ENCODE measurements at places on chromosomes 2 and 18. TPM values are rescaled to one million over a fixed set of nuclear protein-coding genes. Genes with fewer than 3 reads are reported as not detected.

Gene NTSR2
- total RNA-seq: not detected

Gene CCDC148
- 3.5 TPM for total RNA-seq

Gene AGXT
- not detected for total RNA-seq

Gene DCC
- not detected for total RNA-seq

Gene SLC9A4
- total RNA-seq: not detected

Gene FIGN
- total RNA-seq: 2.4 TPM

Gene FSHR
- total RNA-seq: not detected

Gene CYS1
- total RNA-seq: 21.3 TPM

Gene FAM110C
- not detected for total RNA-seq

Gene UPP2
- not detected for total RNA-seq

Gene C2orf80
- total RNA-seq: not detected

Gene MGAT4A
- total RNA-seq: not detected

Gene HPCAL1
- 60.3 TPM for total RNA-seq

- no peak overlapping the region for H3K27ac ChIP-seq
- no peaks in the 10 kb centered on the region for H3K36me3 ChIP-seq
These were observed 57.3 kb downstream of the ARHGAP25 start for GRCh38 chr2:68791914-68792313.

GRCh38 chr2:230909841-230910545 is 15.0 kb downstream of the GPR55 start:
- H3K36me3 ChIP-seq: peaks cover 3% of the 10 kb centered on the region
- H3K27ac ChIP-seq: no peak overlapping the region
- H3K4me1 ChIP-seq: peaks cover 32% of the 10 kb centered on the region
- no peaks in the 10 kb centered on the region for H3K27me3 ChIP-seq
- H3K4me3 ChIP-seq: no peak overlapping the region
- DNase-seq: peak; percentile 36

- no peak overlapping the region for H3K27ac ChIP-seq
- H3K36me3 ChIP-seq: peaks cover 12% of the 10 kb centered on the region
- no peak overlapping the region for H3K4me3 ChIP-seq
These were observed 88.2 kb downstream of the TMEM131 start for GRCh38 chr2:97907369-97908100.

DNA sequence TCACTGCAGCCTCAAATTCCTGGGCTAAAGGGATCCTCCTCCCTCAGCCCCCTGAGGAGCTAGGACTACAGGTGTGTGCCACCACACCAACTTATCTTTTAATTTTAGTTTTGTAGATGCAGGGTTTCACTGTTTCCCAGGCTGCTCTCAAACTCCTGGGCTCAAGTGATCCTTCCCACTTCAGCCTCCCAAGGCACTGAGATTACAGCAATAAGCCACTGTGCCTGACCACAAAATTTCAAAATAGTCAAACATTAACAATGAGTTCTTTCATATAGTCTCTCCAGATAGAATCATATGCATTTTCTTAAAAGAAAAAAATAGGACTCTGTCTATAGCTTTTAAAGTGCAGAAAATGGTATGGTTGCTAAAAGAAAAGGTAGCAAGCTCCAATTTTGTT is 24.9 kb upstream of the PID1 start:
- H3K27me3 ChIP-seq: no peaks in the 10 kb centered on the region
- no peak overlapping the region for H3K27ac ChIP-seq
- no peaks in the 10 kb centered on the region for H3K36me3 ChIP-seq
- no peak overlapping the region for H3K4me3 ChIP-seq

DNA sequence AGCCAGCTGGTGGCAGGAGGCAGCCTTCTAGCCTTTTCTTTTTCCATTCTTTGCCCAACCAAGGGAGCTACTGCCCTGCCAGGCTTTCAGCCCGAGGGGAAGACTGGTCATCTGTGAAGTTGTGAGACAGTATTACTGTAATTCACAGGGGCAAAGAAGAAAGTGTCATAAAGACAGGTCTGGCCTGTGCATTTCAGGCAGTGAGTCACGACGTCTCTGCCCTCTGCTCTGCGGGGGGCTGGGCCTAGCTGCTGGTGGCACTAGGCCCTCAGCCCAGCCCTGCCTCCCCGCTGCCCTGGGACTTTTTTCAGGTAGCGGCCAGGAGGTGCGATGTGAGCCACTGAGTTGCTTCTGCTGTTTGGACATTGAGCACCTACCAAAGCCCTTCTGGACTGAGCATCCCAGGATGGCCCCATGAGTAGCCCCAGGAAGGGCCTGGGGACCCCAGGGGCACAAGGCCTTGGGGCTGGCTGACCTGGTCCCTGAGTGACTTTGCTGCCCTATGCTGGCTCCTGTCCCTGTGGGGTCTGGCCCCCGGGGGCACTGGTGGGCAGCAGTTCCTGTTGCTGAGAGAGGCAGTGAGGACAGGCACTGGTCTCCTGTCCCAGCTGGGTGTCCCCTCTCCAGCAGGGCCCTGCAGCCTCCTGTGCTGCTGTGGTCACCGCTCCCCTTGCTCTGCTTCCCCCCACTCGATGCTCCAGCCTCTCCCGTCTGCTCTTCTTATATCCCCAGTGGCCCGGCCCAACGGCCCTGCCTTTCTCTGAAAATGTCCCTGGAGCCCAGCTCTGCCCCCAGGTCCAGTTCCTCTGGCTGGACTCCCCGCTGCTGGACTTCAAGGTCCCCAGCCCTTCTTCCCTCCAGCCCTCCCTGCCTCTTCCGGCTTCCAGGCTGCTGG is 7.0 kb downstream of the INHBB start:
- H3K4me1 ChIP-seq: no peaks in the 10 kb centered on the region
- no peak overlapping the region for H3K4me3 ChIP-seq
- DNase-seq: no peak
- H3K36me3 ChIP-seq: no peaks in the 10 kb centered on the region
- H3K27me3 ChIP-seq: no peaks in the 10 kb centered on the region
- no peak overlapping the region for H3K27ac ChIP-seq

DNA sequence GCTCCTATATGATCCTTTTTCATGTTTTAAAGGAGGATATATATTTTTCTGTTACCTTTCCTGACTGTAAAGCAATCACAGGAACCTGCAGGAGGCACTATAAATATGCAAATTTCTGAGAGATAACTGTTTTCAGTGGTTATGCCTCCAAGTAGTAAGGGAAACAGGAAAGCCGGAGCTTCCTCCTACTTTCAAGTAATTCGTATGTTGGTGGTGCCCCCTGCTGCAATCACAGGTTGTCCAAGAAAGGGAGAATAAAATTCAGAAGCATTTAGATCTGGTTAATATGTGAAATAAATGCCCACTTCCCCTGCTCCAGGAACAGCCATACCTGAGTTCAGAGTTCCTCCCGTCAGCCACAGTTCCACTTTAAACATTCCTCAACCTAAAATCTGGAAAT is 12.0 kb upstream of the BCL11A start:
- no peaks in the 10 kb centered on the region for H3K4me1 ChIP-seq
- no peak overlapping the region for H3K27ac ChIP-seq
- no peak overlapping the region for H3K4me3 ChIP-seq
- no peak for DNase-seq
- no peaks in the 10 kb centered on the region for H3K36me3 ChIP-seq

- no peak for DNase-seq
- no peaks in the 10 kb centered on the region for H3K27me3 ChIP-seq
- H3K4me1 ChIP-seq: no peaks in the 10 kb centered on the region
- H3K4me3 ChIP-seq: no peak overlapping the region
- no peaks in the 10 kb centered on the region for H3K36me3 ChIP-seq
These were observed 86.8 kb upstream of the CBLN2 start for GRCh38 chr18:72630991-72631390.

DNA sequence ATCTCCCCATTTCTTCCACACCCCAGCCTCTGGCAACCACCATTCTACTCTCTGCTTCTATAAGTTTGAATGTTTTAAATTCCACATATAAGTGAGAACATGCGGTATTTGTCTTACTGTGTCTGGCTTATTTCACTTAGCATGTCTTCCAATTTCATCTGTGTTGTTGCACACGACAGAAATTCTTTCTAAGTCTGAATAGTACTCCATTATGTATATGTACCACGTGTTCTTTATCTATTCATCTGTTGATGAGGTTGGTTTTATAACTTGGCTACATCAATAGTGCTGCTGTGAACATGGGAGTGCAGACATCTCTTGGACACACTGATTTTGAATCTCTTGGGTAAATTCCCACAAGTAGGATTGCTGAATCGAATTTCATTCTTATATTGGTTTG is 31.8 kb upstream of the MTX2 start:
- no peaks in the 10 kb centered on the region for H3K36me3 ChIP-seq
- no peak overlapping the region for H3K27ac ChIP-seq
- H3K4me1 ChIP-seq: no peaks in the 10 kb centered on the region
- no peak for DNase-seq
- peaks cover 8% of the 10 kb centered on the region for H3K27me3 ChIP-seq
- no peak overlapping the region for H3K4me3 ChIP-seq

DNA sequence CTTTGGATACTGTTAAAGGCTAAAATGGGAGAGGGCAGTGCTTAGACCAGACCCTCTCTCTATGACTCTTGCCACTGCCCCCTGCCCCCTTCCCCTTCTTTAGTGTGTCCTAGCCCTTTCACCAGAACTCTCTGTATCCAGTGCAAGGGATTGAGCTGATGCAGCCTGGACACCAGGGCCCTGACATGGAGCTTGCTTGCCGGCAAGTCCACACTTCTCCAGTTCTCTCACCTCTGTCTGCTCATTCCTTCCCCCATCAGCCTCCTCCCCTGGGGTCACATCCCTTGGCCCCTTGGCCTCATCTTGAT is 1.5 kb upstream of the WNT6 start:
- DNase-seq: no peak
- H3K4me3 ChIP-seq: no peak overlapping the region
- H3K27ac ChIP-seq: no peak overlapping the region
- peaks cover 13% of the 10 kb centered on the region for H3K4me1 ChIP-seq
- H3K36me3 ChIP-seq: no peaks in the 10 kb centered on the region

- no peak overlapping the region for H3K4me3 ChIP-seq
- H3K36me3 ChIP-seq: no peaks in the 10 kb centered on the region
- DNase-seq: no peak
- H3K4me1 ChIP-seq: peaks cover 7% of the 10 kb centered on the region
- no peak overlapping the region for H3K27ac ChIP-seq
These were observed 83.5 kb downstream of the BIN1 start for GRCh38 chr2:127023504-127023903.

GRCh38 chr2:180058993-180059392 is 51.9 kb upstream of the CWC22 start:
- no peak for DNase-seq
- no peak overlapping the region for H3K27ac ChIP-seq
- no peaks in the 10 kb centered on the region for H3K27me3 ChIP-seq

- H3K27ac ChIP-seq: no peak overlapping the region
- DNase-seq: no peak
- no peaks in the 10 kb centered on the region for H3K4me1 ChIP-seq
- no peaks in the 10 kb centered on the region for H3K36me3 ChIP-seq
These were observed 1.7 kb downstream of the AMER3 start for GRCh38 chr2:130756874-130757668.

GRCh38 chr2:113119111-113119510 is 8.3 kb upstream of the IL1RN start:
- DNase-seq: no peak
- H3K4me1 ChIP-seq: peaks cover under 1% of the 10 kb centered on the region
- H3K36me3 ChIP-seq: no peaks in the 10 kb centered on the region
- peaks cover 10% of the 10 kb centered on the region for H3K27me3 ChIP-seq
- no peak overlapping the region for H3K4me3 ChIP-seq

- no peaks in the 10 kb centered on the region for H3K36me3 ChIP-seq
- H3K27me3 ChIP-seq: no peaks in the 10 kb centered on the region
- H3K4me3 ChIP-seq: no peak overlapping the region
- no peaks in the 10 kb centered on the region for H3K4me1 ChIP-seq
- DNase-seq: no peak
These were observed 971.3 kb upstream of the FAM98A start for GRCh38 chr2:34570266-34570872.

DNA sequence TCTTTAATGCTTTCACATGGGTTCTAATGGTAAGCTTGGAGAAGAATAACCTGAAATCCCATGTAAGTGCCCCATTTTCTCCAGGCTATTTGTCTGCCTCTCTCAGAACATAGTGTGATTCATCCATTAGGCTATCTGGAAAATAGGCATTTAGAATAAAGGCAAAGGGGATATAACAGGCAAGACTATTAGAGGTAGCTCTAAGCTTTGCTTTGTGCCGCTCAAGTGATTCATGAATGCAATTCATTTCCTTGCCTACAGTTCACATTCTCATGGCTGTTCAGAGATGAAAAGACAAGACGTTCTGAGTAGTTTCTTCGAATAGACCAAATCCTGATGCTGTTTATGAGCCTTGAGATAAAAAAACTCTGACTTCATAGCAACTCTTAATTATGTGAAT is 101.7 kb downstream of the ANKRD44 start:
- no peaks in the 10 kb centered on the region for H3K27me3 ChIP-seq
- peaks cover 19% of the 10 kb centered on the region for H3K4me1 ChIP-seq

DNA sequence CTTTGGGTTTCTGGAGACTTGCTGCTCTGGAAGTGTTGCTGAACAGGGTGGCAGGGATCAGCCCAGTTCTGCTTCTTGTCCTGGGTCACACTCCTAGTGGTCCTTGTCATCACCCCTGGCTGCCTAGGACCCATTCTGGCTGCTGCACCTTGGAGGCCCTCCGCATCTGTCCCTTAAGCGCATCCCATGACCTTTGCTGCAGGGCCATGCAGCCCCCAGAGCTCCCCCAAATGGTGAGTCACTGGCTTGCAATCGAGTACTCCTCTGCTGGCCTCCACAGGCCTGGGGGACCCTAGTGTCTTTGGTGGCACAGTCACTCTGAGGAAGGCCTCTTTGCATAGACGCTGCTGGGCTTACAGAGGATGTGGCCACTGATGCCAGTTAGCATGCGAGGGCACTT is 188.5 kb downstream of the ASB1 start:
- H3K4me1 ChIP-seq: no peaks in the 10 kb centered on the region
- 0 out of 2 replicates have a peak, but pooled peaks cover 2% of the 10 kb centered on the region for H3K27me3 ChIP-seq
- no peak for DNase-seq
- no peak overlapping the region for H3K4me3 ChIP-seq
- H3K36me3 ChIP-seq: no peaks in the 10 kb centered on the region

DNA sequence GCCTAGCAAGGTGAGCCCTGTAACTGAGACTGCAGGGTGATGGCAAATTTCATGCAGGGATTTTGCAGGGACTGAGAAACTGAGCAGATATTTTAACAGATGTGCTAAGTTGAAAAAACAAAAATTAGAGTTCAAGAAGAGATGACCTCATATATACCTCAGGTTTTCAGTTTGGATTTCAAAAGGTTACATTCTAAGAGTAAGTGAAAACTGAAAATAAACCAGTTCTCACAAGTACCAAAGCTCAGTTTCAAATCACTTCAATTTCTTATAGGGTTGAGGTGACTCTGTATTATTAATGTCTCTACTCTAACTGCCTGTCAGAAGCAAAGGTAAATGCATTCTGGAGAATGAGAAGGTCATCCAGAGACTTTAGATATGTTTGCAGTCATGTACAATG is 237.4 kb upstream of the VRK2 start:
- DNase-seq: no peak
- peaks cover 3% of the 10 kb centered on the region for H3K27me3 ChIP-seq
- H3K4me1 ChIP-seq: no peaks in the 10 kb centered on the region
- no peaks in the 10 kb centered on the region for H3K36me3 ChIP-seq

GRCh38 chr18:53971331-53971730 is 253.1 kb downstream of the MBD2 start:
- no peaks in the 10 kb centered on the region for H3K27me3 ChIP-seq
- H3K27ac ChIP-seq: peak overlapping the region; percentile 88
- no peak overlapping the region for H3K4me3 ChIP-seq
- peak; percentile 87 for DNase-seq
- no peaks in the 10 kb centered on the region for H3K36me3 ChIP-seq

GRCh38 chr2:200408428-200409316 is 101.2 kb downstream of the KCTD18 start:
- H3K36me3 ChIP-seq: peaks cover 24% of the 10 kb centered on the region
- DNase-seq: peak; percentile 84
- H3K27me3 ChIP-seq: no peaks in the 10 kb centered on the region
- H3K4me1 ChIP-seq: peaks cover 65% of the 10 kb centered on the region
- H3K4me3 ChIP-seq: peak overlapping the region; percentile 6

Data from SJSA1 (cell line).